Epithelial cell of prostate (primary cell): ENCODE measurements at places on chromosomes 16 and 17.

GRCh38 chr16:89232107-89232506, 14.6 kb downstream of the ZNF778 start:
- no peak for DNase-seq

GRCh38 chr16:74480150-74481029, 59.1 kb upstream of the CLEC18B start:
- DNase-seq, result no peak

DNA sequence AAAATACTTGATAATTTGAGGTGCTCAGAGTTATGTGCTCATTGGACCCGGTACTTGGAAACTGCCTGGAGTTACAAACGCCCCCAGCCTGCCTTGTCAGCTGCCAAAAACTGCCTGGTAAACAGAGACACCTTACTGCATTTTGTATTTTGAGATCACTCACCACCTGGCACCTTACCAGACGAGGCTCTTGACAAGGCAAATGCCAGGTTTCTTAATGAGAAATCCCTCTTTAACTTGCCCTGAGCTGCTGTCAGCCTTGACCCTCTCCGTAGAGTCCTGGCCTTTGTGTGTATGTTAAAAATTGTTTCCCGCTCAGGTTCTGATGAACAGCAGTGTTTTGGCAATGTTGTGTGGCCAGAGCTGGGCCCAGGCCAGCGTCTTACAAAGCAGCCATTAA, 28.8 kb downstream of the SYT17 start:
- DNase-seq, result no peak

DNA sequence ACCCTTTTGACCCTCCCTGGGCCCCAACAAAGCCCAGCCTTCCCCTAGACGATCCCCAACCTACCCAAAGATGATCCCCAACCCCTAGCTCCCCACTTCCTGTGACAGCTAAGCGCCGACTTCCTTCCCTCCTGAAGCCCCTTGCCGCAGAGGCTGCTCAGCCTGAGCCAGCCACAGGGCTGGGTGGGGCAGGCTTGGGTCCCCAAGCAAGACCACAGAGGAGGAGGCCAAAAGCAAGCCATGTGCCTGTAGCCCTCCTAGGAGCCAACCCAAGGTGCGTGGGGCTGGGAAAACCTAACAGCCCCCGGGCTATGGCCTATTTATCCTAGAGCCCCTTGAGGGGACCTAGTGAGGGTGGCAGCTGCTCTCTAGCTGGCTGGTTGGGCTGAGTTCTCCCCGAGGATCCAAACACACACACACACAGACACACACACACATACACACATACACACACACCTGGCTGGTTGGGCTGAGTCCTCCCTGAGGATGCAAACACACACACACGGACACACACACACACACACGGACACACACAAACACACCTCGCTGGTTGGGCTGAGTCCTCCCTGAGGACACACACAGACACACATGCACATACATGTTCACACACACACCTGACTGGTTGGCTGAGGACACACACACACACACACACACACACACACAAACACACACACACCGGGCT, 4.8 kb downstream of the ARRB2 start:
- DNase-seq, result no peak

DNA sequence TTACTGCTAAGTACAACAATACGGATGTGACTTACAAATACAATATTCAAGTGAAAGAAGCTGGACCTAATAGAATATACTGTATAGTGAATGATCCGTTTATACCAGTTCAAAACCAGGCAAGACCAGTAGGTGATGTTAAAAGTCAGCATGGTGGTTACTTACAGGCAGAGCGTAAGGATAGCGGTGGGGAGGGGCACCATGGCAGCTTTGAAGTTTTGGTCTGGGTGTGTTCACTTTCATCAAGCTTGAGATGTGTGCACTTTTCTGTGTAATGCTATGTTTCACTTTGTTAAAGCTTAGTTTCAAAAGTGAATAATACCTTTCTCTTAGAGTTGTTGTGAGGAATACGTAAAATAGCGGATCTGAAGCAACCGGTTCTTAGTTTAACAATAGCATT, 16.5 kb upstream of the SLC35G3 start:
- DNase-seq, result no peak

DNA sequence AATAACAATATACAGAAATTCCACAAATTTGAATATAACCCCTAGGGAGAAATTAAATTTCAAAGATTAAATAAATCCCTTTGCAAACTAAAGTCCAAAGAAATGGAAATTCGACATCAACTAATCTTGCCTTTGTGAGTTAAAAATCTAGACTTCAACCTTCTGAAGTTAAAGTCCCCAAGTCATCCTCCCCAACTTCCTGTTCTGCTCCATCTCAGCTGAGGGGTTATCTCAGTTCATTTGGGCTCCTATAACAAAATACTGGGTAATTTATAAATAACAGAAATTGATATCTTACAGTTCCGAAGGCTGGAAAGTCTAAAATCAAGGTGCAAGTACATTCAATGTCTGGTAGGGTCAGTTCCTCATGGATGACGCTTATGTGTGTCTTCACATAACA, 22.8 kb upstream of the KDM6B start:
- no peak for DNase-seq

DNA sequence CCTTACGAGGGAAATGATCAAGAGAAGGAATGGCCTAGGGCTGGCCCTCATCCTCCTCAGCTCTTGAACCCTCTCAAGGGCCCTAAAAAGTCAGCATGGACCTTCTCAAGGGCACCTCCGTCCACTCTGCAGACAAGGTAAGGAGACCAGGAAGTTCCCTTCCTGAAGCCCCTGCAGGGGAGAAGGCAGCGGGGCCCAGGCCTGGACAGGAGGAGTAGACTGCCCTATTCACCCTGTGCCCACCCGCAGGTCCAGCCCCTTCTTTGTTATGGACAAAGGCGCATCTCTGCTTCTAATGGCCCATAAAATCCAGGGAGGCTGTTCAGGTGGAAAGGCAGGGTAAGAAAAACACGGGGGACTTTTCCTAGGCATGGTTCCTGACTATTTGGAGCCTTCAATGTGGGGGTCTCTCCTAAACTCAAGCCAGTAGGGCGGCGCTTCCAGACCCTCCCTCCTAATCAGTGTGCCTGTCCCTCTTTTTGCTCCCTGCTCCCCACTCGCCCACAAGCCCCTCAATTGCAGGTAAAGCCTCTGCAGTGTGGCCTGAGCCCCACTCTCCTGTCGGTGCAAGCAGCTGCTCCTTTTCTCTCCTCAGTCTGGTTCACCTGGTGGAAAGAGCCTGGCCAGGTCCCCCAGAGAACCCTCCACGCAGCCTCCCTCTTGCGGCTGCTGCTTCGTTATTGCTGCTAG, 28.2 kb downstream of the AXIN2 start:
- no peak for DNase-seq

- no peak for DNase-seq
These were observed 4.0 kb upstream of the ABCC3 start for GRCh38 chr17:50630524-50631194.

- no peak for DNase-seq
These were observed 87.0 kb downstream of the ABCC1 start for GRCh38 chr16:16036359-16036792.

DNA sequence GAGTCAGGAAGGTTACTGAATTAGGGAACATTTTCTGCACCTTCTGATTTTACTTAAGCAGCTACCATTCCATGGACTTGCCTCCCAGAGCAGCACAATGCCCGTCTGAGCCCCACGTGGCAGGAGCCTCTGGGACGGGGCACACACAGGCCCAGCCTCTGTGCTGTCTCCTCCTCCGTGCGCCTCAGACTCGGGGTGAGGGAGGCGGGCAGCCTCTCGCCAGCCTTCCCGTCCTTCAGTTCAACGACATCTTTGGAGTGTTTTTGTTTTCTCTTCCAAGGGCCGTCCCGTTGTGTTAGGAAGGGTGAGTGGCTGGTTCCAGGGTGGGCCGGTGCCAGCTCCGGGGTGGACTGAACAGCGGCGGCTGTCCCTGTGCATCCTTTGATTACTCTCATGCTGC, 31.8 kb downstream of the NDEL1 start:
- DNase-seq, result no peak

DNA sequence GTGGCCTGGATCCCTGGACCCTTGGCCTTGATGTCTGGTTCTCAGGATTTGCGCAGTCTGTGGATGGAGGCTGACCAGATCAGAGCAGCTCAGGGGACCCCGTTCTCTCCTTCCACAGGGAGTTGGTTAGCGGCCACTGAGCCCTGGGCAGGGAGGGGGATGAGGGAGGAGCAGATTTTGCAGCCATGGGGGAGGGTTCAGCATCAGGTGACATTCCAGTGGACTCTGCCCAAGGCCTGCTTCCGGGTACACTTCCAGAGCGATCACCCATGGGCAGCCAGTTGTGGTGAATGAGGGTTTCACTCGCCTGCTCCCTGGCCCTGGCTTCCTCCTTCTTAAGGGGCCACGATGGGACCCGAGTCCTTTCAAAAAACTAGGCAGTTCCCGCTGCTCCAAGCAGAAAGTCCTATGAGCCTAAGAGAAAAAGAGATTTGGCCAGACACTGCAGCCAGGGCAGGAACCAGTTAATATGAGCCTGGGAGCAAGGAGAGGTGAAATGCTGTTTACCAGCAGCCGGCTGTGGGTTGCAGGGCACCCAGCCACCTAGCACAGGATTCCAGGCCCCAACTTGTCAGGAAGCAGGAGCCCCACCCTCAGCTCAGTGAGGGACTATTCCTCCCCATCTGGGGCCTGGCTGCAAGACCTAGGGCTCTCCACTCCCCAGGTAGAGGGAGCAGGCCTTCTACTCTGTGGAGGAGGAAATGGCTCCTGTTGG, 4.7 kb upstream of the GPRC5C start:
- no peak for DNase-seq

DNA sequence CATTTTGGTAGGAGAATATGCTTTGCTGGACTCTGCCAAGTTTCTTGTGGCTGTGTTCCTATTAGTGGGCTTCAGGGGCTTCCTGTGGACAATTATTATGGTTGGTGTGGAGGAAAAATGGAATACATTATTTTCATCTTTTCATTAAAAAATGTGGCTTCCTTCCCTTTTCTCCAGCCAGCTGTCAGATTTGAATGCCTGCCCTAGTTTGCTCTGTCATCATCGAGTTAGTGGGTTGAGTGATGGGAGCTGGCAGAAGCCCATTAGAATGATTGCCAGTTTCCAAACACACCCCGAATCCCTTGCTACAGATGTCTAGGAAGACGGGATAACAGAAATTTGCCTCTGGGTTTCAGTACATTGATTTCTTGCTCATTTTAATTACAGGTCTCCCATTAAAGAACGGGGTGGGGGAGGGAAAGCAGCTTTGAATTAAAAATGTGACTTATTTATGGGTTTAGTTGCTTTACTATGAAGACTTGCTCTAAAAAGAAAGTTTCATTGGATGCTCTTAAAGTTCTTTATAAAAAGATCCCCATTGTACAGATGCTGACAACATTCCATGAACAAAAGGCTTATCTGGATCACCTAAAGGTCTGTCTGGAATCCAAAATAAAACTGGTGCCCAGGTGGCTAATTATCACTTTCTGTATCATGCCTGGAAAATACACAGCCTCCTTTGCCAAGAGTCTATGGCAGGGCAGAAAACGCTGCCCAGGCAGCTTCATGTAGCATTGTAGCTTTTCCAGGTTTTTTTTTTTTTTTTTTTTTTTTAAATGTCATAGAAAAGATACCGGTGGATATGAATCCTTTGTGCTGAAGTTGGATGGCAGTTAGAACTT, 103.6 kb downstream of the PRKCA start:
- DNase-seq, result no peak
